ENCODE measurements at places on chromosomes 3 and 15.

DNA sequence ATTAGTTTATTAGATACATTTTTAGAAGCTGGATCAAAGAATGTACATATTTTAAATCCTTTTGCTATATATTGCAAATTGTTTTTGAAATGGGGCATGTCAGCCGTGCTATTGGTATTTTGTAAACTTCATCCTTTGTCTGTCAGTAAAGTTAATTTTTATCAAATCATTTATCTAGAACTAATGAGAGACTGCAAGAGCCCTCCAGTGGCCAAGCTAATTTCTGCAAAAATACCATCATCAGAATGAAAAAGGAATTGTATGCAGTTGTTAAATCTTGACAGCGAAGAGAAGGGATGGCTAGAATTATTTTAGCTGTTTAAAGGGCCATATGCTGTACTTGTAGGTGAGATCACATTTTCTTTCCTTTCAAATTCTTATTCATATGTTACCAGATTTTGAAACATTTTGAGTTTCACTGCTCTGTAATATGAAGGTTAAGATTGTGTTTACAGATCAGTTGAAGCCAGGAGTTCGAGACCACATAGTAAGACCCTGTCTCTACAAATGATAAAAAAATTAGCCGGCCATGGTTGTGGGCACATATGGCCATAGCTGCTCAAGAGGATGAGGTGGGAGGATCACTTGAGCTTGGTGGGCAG lies 8.1 kb upstream of the CLDN11 start:
- DNase-seq = no peak

GRCh38 chr15:60223176-60223575 lies 174.6 kb downstream of the ANXA2 start:
- DNase-seq = no peak

DNA sequence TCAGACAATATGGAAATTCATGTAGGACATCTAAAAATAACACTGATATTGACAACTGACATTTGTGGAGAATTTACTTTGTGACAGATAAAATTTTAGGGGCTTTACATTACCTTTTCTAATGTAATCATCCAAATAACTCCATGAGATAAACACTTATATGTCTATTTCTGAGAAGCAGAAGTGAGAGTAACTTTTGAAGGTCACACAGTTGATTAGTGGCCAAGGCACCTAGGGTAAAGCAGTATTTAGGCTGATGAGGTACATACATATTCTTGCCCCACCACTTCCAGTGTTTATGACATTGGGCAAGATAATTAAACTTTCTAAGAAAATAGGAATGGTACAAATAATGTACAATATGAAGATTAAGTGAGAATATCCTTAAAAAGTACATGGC lies 248.4 kb downstream of the CPNE4 start:
- no peak for DNase-seq

DNA sequence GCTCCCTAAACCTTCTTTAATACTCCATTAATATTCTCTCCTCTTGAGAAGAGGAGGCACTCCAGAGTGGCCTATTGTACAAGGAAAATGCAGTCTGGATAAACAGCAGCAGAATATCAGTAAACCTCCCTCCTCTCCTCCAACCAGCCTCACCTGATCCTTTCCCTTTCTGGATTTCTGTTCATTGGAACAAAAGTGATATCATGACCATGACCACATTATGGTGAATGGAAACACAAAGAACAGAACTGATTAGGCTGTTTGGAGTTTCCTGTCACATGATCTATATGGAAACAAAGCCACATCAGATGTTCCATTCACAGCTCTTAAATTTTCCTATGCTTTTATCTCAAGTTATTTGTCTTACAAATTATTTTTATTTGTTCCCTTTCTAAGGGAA lies 14.6 kb downstream of the C2CD4B start:
- DNase-seq = no peak

- no peak for DNase-seq
Measured at GRCh38 chr3:75176937-75177336, 487.2 kb upstream of the FRG2C start.

- DNase-seq = no peak
Measured at GRCh38 chr3:125675791-125676190, 80.5 kb upstream of the OSBPL11 start.

GRCh38 chr3:132840201-132840700 lies 118.0 kb upstream of the NPHP3 start:
- DNase-seq = no peak

- DNase-seq = no peak
Measured at GRCh38 chr3:5231487-5231886, 44.0 kb downstream of the EDEM1 start.

DNA sequence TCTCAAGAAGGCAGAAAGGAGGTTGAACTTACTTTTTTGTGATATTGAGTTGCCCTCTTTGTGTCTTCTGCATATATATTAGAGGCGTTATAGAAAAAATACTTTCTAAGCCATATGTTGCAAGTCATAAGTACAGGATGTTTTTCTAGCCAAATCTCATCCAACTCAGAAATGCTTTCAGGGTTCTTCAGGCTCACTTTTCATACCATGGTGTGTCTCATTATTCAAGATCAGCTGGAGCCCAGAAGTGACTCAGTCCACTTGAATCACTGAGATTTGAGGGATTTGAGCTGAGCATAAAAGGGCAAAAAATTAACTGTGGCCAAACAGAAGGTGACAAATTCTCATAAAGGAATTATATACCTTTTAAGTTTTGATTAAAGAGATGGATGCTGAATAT lies 157.3 kb downstream of the WNT5A start:
- DNase-seq = no peak

- no peak for DNase-seq
Measured at GRCh38 chr3:133943031-133943535, 47.4 kb upstream of the RAB6B start.

DNA sequence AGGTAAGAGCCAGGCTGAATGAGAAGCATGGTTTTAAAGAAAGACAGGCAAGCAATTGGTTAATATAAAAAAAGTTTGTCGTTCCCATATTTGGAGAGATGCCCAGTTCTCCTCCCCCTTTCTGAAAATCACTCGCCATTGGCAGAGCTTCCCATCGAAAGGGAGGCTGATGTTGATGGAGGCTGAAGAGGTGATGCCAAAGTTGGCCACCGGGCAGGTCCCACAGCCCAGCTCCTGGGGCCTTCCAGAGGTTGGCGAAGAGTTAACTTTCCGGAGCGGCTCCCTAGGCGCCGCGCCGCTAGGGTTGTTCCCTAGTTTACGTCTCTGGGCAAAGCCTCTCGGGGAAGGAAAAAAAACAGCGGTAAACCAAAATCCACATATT lies 793 bp downstream of the PCOLCE2 start:
- DNase-seq = no peak

DNA sequence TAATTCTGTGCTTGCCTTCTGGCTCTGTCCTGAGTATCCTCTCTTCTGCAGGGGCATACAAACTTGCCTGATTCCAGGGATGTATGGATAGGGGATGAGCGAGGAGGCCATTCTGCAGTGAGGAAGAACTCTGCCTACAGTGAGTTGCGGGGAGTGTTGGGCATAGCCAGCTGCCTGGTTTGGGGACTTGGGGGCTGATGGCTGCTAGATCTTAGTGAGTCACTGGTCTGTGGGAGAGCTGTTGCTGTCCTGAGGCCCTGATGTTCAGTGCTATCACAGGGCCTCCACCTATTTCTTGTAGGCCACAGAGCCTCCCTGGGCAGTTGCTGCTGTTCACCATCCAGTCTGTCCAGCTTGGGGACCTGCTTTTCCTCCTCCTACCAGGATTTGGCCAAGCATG lies 20.3 kb downstream of the CDAN1 start:
- DNase-seq = no peak

- DNase-seq = no peak
Measured at GRCh38 chr3:156952011-156952410, 125.9 kb downstream of the LEKR1 start.

- no peak for DNase-seq
Measured at GRCh38 chr3:102124704-102125103, 275.4 kb downstream of the NFKBIZ start.

DNA sequence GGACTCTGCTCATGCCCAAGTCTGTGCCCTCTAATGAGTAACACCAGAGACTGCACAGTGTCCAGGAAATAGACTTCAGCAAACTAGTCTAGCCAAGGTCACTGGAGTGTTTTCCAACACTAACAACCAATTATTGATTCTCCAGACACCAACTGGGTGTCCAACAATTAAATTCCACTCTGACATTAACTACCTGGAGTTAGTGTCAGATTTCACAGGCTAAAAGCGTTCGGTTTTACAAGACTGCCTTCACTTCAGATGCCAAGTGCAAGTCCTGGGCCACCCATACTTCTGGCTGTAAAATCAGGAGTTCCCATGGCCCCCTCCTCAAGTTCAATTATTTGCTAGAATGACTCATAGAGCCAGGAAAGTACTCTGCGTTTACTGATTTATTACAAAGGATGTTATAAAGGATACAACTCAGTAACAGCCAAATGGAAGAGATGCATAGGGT lies 20.8 kb upstream of the CFAP161 start:
- no peak for DNase-seq

DNA sequence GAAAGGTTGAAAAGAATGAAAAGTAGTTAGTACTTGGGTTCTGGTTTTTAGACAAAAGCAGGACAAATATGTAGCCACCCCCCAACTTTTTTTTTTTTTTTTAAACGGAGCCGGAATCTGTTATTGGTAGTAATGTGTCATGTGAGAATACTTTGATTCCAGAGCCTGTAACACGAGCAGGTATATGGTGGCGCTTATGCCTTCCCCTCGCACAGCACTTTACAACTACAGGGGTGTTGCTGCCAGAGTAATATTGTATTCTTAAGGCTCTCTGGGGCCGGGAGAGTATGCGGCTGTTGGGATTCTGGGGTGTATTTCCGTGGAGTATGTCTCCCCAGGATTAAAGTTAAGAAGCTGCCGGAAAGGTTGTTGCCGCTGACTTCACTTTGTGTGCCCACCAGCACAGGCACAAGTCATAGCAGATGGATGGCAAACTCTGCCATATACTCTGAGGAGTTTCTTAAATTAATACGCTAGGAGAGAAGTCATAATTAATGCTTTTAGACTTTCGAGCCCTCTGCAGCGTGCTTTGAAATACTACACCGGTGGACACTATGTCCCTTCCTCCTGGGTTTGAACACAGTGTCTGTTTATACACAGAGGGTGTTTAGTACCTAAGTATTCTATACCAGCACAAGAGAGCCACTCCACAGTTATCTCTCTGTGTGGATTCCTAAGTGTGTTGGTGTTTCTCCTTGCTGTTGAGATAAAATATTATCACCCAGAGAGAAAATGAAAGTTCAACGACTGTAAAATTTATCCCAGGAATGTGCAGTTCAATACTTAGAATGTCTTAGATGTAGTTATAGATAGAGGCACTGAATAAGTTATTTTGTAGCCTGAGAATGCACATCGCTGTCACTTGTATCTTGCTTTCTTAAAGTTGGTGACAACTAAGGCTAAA lies 1.4 kb downstream of the MBNL1 start:
- DNase-seq = no peak

- no peak for DNase-seq
Measured at GRCh38 chr3:130345487-130346079, at the start of gene COL6A5. Gene COL6A5 (plus strand): TSS chr3:130345672. CDS start chr3:130373639, 27,967 bp downstream.

DNA sequence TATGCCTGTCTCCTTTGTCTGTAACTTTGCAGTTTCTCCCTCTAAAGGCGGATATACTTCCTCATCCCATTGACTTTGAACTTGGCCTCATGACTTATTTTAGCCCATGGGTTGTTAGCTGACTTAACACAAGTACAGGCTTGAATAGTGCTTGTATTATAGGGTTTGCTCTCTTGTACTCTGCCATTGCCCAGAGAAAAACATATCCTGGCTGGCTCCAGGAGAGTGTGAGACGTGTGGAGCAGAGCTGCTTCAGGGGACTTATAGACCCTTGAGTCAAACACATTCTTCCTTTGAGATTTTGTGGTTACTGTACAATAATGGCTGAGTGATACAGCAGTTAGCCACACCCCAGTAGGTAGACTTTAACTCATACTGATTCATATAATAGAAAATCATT lies 124.0 kb downstream of the RAP2B start:
- DNase-seq = no peak

DNA sequence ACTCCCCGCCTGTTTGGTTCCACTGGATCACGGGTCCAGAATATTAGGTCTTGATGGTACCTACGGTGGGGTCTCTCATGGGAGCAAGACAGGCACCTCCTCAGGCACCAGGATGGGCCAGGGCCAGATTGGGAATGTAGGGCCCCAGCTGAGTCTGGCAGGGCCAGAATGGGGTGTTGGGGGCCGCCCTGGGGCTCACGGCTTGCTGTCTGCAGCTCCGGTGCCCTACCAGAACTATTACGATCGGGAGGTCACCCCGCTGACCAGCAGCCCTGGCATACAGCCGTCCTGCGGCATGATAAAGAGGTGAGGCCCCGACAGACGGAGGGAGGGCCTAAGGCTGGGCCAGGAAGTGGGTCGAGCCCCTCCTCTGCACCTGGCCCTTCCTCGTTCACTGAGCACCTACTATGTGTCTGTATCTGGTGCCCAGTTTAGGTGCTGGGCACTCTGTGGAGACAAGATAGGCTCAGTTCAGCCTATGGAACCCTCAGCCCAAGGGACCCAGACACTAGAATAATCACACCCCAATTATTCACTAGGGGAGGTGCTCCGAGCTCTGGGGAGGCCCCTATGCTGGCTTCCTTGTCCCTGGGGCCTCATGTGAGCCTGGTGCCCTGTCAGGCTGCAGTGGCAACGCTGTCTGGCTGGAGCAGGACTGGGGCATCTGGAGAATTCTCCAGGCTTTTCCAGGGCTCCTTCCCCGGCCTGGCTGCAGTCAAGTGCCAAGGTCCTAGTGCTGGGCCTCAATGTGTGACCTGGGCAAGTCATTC lies 37.9 kb downstream of the PSTPIP1 start:
- no peak for DNase-seq

DNA sequence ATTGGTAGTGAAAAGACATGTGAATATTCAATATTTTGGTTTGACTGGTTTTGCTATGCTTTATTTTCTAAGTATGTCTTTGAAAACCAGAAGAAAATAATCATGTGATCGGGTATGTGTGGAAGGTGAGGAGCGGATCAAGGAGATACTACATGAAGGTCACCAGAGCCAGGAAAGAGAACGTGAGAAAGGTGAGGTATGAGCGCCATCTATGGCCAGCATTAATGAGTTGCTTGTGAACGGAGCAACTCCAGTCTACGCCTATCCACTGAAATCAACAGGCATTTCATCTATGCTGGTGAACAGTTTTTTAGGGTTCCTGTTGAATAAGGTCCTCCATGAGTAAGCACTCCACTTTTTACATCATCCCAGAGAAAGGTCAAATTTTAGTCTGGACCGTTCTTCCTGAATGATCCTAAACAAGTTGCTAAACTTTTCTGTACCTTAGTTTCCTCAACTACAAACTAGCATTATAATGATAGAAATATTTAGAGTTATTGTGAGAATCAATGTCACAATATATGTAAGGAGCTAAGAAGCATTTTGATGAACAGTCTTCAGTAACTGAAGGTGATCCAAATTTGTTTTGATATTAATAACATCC lies 1435.2 kb upstream of the CADM2 start:
- DNase-seq = no peak

- DNase-seq = no peak
Measured at GRCh38 chr3:134459562-134459961, 26.2 kb downstream of the ANAPC13 start.

DNA sequence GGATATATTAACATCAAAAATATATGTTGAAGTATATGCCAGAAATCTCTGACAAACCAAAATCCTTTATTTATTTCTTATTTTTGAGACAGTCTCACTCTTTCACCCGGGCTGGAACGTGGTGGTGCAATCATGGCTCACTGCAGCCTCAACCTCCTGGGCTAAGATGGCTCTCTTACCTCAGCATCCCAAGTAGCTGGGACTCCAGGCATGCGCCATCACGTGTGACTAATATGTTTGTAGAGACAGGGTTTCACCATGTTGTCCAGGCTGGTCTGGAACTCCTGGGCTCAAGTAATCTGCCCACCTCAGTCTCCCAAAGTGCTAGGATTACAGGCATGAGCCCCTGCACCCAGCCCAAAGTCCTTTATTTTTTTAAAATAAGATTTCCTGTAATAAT lies 11.9 kb downstream of the FAIM start:
- no peak for DNase-seq

GRCh38 chr3:33001889-33002288 lies 50.4 kb downstream of the CCR4 start:
- no peak for DNase-seq

Data from stimulated activated CD8-positive, alpha-beta memory T cell treated with anti-CD3 and anti-CD28 coated beads, Interleukin-15, amount 100 ng/mL, for 4 hours (primary cell).